ENCODE measurements at places on chromosomes 2 and 18.

- no peak for DNase-seq
Observed at GRCh38 chr2:196528486-196529223, 110.9 kb upstream of the CCDC150 start.

DNA sequence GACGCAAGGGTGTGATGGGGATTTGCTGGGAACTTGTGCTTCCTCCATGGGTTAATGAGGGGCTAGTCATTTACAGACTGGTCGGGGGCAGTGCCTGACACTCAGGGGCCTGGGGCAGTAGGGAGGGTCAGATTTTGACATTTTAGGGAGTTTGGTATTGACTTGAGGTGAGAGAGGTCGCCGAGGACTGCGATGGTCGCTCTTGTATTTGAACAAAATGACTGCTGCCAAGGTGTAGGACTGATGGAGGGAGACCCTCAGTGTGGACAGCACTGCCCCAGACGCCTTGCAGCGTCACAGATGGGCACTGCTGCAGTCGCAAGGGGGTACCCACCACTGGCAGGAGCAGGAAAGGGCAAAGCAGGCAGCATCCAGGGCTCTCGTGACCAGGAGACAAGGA, 182.9 kb downstream of the RTP5 start:
- DNase-seq, result no peak

DNA sequence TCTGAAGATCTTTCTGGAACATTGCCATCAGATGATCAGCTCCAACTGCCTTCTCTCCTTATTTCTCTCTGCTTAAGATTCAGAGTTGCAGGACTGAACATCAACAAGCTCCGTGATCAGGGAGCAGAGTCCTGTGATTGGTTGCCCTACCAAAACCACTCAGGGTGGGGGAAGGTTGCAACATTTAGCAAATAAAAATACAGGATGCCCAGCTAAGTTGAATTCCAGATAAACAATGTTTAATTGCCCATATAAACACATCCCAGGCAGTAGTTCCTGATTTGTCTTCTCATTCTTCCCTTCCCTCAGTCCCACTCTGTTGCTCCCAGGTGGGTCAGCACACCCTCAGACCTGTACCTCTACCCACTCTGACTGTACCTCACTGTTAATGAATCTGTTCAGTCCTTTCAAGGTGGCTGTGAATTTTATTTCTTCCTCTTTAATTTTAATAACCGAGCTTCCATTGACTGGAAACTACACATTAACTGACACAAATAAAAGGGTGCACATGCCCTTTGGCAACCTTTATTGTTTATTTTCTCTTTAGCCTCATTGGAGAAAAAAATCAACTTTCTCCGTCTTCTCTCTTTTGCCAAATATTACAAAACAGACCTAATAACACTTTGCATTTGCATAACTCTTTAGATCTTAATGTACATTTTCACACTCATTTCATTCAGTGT, 167.1 kb upstream of the PKDCC start:
- no peak for DNase-seq

- no peak for DNase-seq
Observed at GRCh38 chr2:149329489-149330126, 779 bp upstream of the LYPD6 start.

DNA sequence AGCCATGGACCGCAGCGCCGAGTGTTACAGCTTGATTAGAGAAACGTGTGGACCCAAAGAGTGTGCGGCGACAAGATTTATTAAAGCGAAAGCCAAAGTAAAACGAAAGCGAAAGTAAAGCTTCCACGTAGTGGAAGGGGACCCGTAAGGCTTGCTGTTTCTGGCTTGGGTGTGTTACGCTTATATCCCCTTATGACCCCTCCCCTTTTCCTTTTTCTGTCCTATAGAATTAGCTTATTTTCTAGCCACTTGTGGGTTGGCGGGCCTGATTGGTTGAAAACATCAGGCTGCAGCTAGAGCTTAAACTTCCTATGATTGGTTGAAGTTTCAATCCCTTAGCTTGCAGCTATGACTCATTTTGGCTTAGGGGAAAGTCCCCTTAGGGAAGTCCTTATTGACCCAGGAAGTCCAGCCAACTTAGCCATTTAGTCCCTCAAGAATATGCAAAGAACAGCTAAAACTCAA, 969.7 kb downstream of the DCDC2C start:
- DNase-seq, result no peak

GRCh38 chr2:38330754-38331153, 46.3 kb downstream of the ATL2 start:
- DNase-seq, result no peak

All from CD4-positive, alpha-beta T cell (primary cell).